ENCODE measurements at places on chromosomes 11 and 22. TPM values are rescaled to one million over a fixed set of nuclear protein-coding genes. Genes with fewer than 3 reads are reported as not detected.

The ARHGEF17 gene
- total RNA-seq, result 51.4 TPM

The MRGPRX4 gene
- total RNA-seq, result not detected

The A4GALT gene
- total RNA-seq, result 5.0 TPM

The PRDM11 gene
- 11.4 TPM for total RNA-seq

The NADSYN1 gene
- 26.1 TPM for total RNA-seq

The PNPLA3 gene
- 7.2 TPM for total RNA-seq

The ABCC8 gene
- total RNA-seq, result 12.6 TPM

The OVCH2 gene
- total RNA-seq, result not detected

The CAPN5 gene
- 13.8 TPM for total RNA-seq

The CARS1 gene
- total RNA-seq, result 34.4 TPM

The SLC7A4 gene
- total RNA-seq, result 4.1 TPM

The SMIM35 gene
- 0.10 TPM for total RNA-seq

The MUC5AC gene
- total RNA-seq, result not detected

The JHY gene
- 10.6 TPM for total RNA-seq

The OR8D2 gene
- total RNA-seq, result not detected

Data from spinal cord (tissue), 10 donors.